K562 (cell line): ENCODE measurements at places on chromosomes 11 and 22.

- DNase-seq, result no peak
These were observed 76.6 kb upstream of the AKIP1 start for GRCh38 chr11:8834379-8834778.

DNA sequence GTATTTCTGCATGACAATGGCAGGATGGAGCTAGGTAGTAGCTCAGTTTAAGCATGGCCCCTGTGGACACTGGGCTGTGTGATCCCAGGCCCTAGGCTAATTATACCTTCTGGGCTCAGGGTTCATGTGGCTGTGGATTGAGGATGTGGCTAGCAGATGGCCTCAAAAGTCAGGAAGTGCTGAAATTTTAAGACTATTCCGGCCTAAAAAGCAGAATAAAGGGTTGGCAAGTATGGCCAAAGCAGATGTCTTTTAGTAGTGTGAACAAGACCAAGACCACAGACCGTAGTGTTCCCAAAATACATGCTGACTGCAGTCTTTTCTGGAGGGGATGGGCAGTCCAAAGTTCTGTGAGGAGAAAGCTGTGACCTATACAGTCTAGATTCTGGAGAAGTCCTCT lies 115.7 kb upstream of the RAG2 start:
- no peak for DNase-seq

- no peak for DNase-seq
These were observed 7.2 kb upstream of the OAF start for GRCh38 chr11:120203626-120204025.

- no peak for DNase-seq
These were observed 218.7 kb downstream of the FAM76B start for GRCh38 chr11:95570845-95571244.
